ENCODE measurements at places on chromosomes 6 and 20.

- no peak for DNase-seq
These were observed 42.0 kb upstream of the TMEM244 start for GRCh38 chr6:129903082-129903481.

DNA sequence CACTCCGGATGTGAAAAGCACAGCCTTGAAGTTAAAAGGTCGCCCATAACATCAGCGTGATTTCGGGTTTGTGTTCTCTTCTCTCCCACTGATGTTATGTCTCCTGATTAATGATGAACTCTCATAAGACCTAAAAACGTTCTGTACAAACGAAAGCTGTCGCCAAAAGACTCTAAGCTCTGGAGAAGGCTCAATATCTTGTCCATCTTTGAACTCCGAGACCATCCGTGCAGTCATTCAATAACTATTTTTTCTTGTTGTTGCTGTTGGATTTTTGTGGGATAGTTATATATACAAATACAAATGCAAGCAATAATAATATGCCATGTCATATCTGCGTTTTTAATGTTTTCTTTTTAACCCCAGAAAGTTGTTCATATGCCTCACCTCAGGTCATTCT, 291.8 kb upstream of the MARCKS start:
- peak; percentile 58 for DNase-seq

GRCh38 chr6:112231164-112231563, 23.2 kb downstream of the LAMA4 start:
- no peak for DNase-seq

DNA sequence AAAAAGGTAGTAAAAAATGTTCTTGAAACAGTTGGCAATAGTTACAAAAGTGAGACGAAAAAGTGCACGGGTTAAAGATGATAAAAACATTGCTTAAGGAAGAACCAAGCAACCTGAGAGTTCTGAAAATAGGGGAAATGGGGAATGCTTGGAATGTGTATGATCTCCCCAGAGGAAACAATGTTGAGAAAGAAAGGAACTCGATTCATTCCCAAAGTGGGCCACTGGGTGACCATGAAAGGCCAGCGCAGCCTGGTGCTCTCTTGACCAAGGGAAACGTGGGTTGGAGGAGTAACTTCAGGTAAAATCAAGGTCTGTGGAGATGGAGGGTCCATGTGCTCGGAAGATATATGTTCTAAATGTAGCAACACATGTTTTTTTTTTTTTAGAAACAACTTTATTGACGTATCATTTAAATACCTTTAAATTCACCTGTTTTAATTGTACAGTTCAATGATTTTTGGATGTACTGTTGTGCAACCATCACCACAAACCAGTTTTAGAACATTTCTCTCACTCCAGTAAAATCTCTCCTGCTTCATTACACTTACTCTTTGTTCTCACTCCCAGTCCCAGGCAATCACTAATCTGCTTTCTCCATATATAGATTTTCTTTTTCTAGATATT, 34.5 kb upstream of the CEP85L start:
- DNase-seq: no peak

- DNase-seq: no peak
These were observed 18.1 kb downstream of the PXDC1 start for GRCh38 chr6:3733321-3733925.

DNA sequence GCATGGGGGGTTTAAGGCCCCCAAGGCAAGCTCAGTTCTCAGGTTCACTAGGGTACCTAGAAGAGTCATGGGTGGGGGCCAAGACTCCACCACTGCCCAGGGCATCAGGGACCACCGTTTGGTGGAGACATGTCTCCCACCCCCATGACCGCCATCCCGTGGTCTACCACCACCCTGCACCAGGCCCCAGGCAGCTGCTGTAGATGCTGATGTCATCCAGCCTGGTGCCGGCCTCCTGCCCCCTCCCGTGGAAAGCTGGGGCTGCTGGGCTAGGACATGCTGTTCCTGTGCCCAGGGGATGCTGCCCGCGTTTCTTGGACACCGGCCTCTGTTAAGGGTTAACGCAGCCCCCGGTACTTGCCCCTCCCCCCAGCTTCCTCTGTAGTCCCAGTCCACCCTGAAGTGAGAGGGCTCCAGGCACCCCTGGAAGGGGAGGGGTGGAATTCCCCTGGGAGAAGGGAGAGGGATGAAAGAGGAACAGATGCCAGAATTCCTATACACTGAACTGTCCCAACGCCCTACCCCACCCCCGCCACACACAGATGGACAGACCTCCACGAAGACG, 587 bp downstream of the IP6K3 start:
- peak; percentile 48 for DNase-seq

DNA sequence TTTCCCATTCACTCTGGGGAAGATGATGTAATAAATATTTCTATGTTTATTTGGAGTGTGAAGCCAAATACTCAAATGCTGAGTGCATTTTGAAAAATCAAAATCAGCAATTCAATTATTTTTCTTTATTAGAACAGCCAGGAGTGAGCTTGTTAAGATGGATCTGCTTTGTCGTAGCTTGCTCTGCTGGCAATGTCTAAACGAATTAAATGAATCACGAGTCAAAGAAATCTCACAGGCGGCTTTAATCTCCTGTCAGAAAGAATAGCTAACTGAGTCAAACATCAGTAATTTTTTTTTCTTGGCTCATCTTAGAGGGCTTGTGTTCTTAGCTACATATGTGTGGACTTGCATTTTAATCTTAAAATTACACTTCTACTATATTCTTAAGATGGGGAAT, 100.2 kb upstream of the HMGN3 start:
- no peak for DNase-seq

GRCh38 chr6:124055963-124056362, 252.3 kb downstream of the NKAIN2 start:
- no peak for DNase-seq

DNA sequence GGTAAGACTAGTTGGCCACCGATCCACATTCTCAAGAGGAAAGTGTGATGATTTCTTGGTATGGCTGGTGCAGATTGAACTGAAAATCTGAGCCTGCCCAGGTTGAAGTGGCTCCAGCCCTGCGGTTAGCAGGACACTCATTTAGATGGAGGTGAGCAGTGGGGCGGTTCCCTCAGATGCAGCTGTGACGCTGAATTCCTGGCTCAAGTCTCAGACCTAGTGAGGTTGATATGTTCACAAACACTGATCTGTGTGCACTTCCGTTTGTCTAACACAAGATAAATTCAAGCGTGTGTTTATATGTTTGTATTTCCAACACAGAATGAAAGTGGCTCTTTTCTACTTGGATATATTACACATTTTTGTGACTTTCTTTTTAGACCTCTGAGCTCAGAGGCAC, 83.4 kb upstream of the FRMD1 start:
- DNase-seq: no peak

GRCh38 chr6:88474720-88475119, 308.6 kb upstream of the CNR1 start:
- DNase-seq: no peak

DNA sequence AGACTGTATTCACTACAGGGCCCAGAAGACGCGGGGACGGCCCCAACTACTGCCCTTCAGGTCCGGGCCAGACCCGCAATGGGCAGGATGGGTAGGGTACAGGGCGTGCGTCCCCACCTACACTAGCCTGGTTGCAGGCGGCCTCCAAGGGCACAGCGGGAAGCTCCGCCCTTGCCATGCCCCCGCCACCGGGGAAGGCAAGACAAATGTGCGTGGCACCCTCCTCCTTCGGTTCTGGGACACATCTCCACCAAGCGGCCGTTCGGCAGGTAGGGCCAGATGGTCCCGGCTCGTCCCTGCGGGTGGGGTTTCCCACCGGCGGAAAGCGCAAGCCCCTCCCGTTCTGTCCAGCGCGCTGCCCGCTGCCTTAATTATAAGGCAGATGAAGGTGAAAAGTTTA, 5.6 kb downstream of the NXT1 start:
- DNase-seq: no peak

DNA sequence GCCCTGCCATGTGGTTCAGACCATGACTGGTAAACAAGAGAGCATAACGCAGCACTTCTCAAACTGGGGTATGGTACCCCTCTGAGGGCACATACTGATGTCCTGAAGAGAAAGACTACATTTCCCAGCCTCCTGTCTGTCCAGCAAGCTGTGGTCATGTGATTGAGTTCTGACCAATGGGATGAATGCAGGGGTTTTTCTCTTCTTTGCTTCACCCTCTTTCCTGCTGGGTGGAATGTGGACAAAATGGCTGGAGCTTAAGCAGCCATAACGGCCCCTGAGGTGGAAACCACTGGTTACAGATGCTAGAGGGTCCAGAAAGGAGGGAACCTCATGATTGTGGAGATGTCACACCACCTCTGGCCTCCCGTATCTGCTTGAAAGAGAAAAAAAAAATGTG, 19.4 kb upstream of the KCNB1 start:
- peak; percentile 18 for DNase-seq

DNA sequence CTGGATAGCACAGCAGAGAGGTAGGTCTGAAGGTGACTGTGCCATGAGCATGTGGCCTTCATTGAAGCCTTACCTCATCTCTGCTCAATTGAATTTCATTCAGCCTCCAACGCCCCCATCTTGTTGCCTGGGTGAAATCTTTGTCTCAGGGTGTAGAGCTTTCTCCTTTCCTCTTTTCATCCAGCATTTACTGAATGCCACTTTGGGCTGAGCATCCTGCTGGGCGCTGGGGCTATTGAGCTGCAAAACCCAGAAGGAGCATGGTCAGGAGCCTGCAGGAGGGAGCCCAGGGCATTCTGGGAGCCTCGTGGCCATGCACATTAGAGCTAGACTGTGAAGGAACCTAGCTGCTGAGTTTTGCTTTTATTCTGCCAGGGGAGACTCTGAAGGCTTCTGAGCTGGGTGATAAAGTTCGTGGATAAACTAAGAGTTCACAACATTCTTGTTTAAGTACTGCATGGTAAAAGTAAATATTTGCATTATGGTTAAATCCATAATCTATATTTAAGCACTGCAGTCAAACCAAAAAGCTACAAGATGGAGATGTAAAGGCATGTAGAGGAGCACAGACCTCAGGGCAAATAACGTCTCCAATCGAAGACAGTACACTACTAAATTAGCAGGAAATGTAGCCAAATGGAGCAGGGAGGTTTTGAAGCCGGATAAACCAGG, 13.2 kb upstream of the ASXL1 start:
- DNase-seq: no peak

Data from fibroblast of skin of right biceps (primary cell).